ENCODE measurements at places on chromosomes 16 and 17. TPM values are rescaled to one million over a fixed set of nuclear protein-coding genes. Genes with fewer than 3 reads are reported as not detected.

GRCh38 chr17:72576289-72576759, 455.5 kb downstream of the SOX9 start:
- H3K4me1 ChIP-seq = no peaks in the 10 kb centered on the region
- no peaks in the 10 kb centered on the region for H3K36me3 ChIP-seq
- H3K4me3 ChIP-seq = no peak overlapping the region
- H3K27me3 ChIP-seq = no peaks in the 10 kb centered on the region
- no peak overlapping the region for H3K27ac ChIP-seq
- DNase-seq = no peak

- H3K27ac ChIP-seq = no peak overlapping the region
- no peak overlapping the region for H3K4me3 ChIP-seq
- H3K4me1 ChIP-seq = peaks cover 7% of the 10 kb centered on the region
- DNase-seq = no peak
Observed at GRCh38 chr17:73090396-73091202, 1.9 kb downstream of the SLC39A11 start.

GRCh38 chr16:10266809-10267208, 84.6 kb upstream of the GRIN2A start:
- H3K36me3 ChIP-seq = no peaks in the 10 kb centered on the region
- no peak overlapping the region for H3K4me3 ChIP-seq
- H3K27ac ChIP-seq = no peak overlapping the region
- H3K27me3 ChIP-seq = no peaks in the 10 kb centered on the region

DNA sequence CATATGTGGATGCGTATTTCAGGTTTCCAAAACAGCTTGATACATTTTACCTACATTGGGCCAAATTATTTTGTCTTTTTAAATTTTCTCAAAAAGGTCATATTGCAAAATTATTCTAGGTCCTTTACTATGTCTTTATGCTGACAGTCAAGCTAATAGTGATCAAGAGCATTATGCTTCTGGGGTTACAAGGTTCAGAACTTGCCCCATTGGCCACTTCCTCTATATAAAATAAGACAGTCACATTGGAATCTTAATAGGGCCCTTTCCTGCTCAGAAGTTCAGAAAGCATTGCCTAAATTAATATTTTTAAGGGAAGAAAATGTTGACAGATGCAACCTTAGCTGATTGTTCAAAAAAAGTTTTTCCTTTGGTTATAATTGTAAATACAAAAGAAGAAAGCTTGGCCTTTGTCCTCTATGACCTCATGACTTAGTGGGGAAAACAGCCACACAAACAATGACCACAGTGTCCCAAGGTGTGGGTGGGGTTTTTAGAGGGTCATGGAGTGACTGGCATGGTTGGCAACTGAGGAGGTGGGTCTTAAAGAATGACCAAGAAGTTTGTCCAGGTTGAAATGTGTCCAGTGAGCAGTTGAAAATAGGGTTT, 11.8 kb upstream of the RAB11FIP4 start:
- H3K4me1 ChIP-seq = no peaks in the 10 kb centered on the region
- H3K36me3 ChIP-seq = no peaks in the 10 kb centered on the region
- no peak for DNase-seq
- no peak overlapping the region for H3K4me3 ChIP-seq

GRCh38 chr16:69566981-69567680, 1.4 kb downstream of the NFAT5 start:
- H3K4me1 ChIP-seq = peaks cover 38% of the 10 kb centered on the region
- H3K36me3 ChIP-seq = no peaks in the 10 kb centered on the region
- peak; percentile 67 for DNase-seq
- peak overlapping the region; percentile 86 for H3K27ac ChIP-seq
- no peaks in the 10 kb centered on the region for H3K27me3 ChIP-seq

DNA sequence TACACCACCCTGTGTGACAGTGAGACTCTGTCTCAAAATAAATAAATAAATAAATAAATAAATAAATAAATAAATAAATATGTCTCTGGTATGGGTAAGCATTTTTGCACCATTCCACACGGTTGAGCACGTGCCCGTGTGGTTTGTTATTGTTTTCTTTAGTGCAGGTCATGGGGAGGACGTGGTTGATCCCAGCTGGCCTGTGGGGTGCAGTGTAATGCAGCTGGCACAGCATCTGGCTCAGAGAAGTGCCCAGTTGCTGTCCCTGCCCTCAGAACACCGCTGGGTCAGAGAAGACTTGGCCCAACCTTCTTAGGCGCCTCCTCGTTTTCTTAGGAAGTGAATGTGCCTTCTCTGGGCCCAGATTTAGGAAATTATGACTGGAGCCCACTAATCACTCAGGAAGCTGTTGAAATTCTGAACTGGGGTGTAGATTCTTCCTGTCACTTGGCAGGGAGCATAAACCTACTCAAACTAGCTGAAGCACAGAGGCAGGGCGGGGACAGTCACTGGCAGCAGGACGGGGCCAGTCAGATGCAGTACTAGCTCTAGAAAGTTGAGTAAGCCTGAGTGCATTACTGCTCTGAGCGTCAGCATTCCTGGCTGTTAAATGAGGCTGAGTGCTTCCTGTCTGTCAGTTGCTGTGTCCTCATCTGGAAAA, 85.9 kb downstream of the SNX29 start:
- H3K4me1 ChIP-seq = peaks cover 7% of the 10 kb centered on the region
- no peak overlapping the region for H3K4me3 ChIP-seq
- DNase-seq = peak; percentile 78

DNA sequence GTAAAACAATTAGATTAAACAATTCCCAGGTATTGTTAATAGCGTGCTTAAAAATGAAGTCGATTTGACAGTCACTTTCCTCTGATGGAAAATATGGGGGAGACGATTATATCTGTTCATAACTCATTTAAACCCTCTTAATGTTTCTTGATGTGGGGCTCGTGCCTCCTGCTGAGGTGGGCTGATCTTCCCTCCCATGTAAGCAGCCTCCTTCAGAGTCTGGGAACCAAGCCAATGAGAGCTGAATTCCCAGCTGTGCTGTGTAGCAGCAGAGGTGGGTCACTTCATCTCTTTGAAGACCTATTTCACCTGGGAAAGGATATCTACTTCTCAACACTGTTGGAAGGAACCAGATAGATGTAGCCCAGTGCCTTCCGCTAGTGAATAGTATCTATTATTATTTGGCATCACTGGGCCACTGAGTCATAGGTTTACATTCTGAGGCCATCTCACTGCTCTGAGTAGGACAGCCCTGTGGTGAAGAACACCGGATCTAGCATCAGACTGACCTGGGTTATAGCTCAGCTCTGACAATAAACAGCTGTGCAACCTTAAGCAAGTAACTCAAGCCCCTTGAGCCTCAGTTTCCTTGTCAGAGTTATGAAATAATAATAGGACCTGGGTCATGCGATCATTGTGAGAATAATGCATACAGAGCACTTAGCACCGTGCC, 85.3 kb upstream of the C16orf82 start:
- no peak overlapping the region for H3K27ac ChIP-seq
- H3K4me3 ChIP-seq = no peak overlapping the region
- H3K36me3 ChIP-seq = no peaks in the 10 kb centered on the region
- DNase-seq = peak; percentile 12

- DNase-seq = no peak
- no peaks in the 10 kb centered on the region for H3K27me3 ChIP-seq
- H3K4me1 ChIP-seq = no peaks in the 10 kb centered on the region
- H3K36me3 ChIP-seq = no peaks in the 10 kb centered on the region
- no peak overlapping the region for H3K27ac ChIP-seq
- H3K4me3 ChIP-seq = no peak overlapping the region
Observed at GRCh38 chr17:69448431-69449102, 34.1 kb downstream of the MAP2K6 start.

- H3K36me3 ChIP-seq = no peaks in the 10 kb centered on the region
- no peak overlapping the region for H3K4me3 ChIP-seq
- H3K27ac ChIP-seq = no peak overlapping the region
Observed at GRCh38 chr17:8873801-8874715, 6.6 kb upstream of the PIK3R6 start.

DNA sequence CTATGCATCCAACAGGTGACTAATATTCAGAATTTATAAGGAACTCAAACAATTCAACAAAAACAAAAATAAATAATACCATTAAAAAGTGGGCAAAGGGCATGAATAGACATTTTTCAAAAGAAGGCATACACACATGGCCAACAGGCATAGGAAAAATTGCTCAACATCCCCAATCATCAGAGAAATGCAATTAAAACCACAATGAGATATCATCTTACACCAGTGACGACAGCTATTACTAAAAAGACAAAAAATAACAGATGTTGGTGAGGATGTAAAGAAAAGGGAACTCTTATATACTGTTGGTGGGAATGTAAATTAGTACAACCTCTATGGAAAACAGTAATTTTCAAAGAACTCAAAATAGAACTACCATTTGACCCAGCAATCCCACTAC, 250.4 kb upstream of the N4BP1 start:
- no peaks in the 10 kb centered on the region for H3K36me3 ChIP-seq
- H3K4me1 ChIP-seq = no peaks in the 10 kb centered on the region
- no peak for DNase-seq
- H3K4me3 ChIP-seq = no peak overlapping the region
- H3K27me3 ChIP-seq = peaks cover 19% of the 10 kb centered on the region

DNA sequence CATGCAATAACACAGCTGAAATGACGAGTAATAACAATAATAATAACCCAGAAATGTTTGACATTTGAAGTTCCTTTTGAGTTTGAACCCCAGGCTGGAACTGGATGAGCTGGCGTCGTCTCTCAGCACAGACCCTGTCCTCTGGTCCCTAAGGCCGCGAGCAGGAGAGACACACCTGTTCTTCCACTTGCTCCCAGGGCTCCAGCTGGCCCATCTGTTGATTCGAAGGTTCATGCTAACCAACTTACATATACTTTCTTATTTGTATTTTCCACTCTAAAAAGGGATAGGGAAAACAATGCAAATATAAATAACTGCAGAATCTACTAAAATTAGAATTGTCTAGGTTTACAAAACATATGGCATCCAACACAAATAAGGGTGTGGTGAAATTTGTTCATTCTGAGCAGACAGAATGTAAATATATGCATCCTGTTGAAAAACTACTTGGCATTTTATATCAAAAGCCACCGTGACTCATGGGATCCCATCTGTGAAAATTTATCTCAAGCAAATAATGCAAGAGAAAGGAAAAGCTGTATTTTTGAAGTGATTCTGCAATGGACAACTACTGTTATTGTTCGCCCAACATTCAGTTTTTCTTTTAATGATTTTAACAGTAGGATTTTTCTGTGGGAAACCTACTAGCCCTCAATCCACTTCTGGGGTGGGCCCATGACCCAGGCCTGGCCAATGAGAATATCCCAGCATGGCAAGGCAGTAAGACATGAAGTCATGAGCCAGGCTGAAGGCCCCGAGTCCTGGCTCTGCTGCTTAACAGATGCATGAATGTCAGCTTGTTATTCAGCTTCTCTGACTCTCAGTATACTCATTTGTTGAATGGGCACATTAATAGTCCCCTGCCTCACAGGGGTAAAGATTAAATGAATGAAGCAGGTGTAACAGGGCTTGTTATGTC, 13.2 kb upstream of the RGS9 start:
- H3K27ac ChIP-seq = peak overlapping the region; percentile 65
- no peaks in the 10 kb centered on the region for H3K36me3 ChIP-seq
- no peak for DNase-seq
- peaks cover 15% of the 10 kb centered on the region for H3K27me3 ChIP-seq
- H3K4me1 ChIP-seq = peaks cover 4% of the 10 kb centered on the region

GRCh38 chr16:82699260-82699659, 72.5 kb downstream of the CDH13 start:
- peak overlapping the region; percentile 58 for H3K27ac ChIP-seq
- no peak overlapping the region for H3K4me3 ChIP-seq
- DNase-seq = peak; percentile 3
- no peaks in the 10 kb centered on the region for H3K36me3 ChIP-seq
- H3K4me1 ChIP-seq = peaks cover 10% of the 10 kb centered on the region

Gene FASN
- 591 TPM for total RNA-seq

Gene ENPP7
- total RNA-seq = not detected

Gene TVP23A
- not detected for total RNA-seq

Gene SNX20
- total RNA-seq = not detected

Gene KRT12
- total RNA-seq = not detected

Gene GPR139
- total RNA-seq = not detected

Gene ACAP1
- total RNA-seq = 1.1 TPM

Gene MAP2K6
- 14.1 TPM for total RNA-seq

Gene CLEC18B
- 37.7 TPM for total RNA-seq

Gene FOXF1
- total RNA-seq = not detected

Data from A673 (cell line).